GM12891 (cell line): ENCODE measurements at places on chromosomes 2 and 18.

- no peak for DNase-seq
Measured at GRCh38 chr2:94979406-94980375, 45.8 kb upstream of the MAL start.

DNA sequence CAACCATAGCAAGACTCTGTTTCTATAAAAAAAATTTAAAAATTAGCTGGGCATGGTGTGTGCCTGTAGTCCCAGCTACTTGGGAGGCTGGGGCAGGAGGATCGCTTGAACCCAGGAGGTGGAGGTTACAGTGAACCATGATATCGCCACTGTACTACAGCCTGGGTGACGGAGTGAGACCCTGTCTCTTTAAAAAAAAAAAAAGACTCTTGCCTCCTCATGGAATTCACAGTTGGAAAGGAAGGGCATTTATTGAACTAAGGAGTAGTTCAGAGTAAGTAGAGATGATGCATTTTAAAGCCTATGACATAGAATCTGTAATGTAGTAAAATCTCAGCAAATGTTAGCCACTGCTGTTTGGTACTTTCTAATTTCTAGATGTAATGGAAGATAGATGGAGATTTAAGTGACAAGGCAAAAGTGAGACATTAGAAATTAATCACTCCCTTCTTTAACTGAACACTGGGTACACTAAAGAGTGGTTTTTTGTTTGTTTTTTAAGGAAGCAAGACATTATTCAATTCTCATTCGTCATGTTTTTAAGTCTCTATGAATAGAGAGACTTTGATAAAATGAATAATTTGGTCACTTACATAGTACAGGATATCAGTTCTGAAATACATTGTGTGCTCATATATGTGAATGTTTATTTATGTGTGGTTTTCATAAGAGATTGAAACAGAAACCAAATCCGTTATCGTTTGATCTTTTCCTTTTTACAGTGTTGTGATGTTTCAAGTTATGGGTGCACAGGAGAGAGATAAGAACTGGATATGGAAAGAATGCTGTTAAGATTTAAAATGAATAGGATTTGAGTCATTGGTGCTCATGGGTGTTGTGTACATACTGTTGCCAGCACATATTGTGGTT is 186.1 kb upstream of the STON1 start:
- DNase-seq: no peak

DNA sequence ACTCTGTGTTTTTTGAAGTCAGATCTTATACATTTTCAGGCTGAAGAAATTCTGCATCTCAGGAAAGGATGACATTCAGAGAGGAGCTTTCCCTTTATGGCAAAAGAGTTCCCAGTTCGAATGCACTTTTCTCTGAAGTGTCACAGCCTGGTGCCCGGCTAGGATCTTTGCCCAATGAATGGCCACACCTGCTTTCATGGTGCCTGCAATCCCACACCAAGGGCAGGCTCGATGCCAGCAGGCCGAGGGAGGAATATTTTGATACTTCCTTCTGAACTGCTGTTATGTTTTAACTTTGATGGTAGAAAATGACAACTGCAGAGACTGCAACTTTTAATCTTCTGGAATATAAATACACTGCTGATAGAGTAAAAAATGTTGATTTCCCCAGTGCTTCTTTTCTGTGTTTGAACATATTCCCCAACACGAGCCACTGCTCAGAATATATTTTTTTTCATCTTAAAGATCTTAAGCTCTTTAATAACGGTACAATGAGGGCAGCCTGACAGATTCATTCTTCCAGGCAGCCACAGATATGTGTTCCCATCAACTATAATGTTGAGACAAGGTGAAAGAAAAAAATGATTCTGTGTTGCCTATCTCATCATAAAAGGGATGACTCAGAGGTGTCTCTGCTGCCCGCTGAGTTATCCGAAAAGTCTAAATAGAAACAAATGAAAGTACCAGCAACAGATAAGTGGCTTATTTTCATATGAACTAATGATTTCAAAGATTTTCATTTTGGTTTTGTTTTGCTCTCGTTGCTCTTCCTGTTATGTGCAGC is 848.5 kb downstream of the DCDC2C start:
- DNase-seq: no peak

DNA sequence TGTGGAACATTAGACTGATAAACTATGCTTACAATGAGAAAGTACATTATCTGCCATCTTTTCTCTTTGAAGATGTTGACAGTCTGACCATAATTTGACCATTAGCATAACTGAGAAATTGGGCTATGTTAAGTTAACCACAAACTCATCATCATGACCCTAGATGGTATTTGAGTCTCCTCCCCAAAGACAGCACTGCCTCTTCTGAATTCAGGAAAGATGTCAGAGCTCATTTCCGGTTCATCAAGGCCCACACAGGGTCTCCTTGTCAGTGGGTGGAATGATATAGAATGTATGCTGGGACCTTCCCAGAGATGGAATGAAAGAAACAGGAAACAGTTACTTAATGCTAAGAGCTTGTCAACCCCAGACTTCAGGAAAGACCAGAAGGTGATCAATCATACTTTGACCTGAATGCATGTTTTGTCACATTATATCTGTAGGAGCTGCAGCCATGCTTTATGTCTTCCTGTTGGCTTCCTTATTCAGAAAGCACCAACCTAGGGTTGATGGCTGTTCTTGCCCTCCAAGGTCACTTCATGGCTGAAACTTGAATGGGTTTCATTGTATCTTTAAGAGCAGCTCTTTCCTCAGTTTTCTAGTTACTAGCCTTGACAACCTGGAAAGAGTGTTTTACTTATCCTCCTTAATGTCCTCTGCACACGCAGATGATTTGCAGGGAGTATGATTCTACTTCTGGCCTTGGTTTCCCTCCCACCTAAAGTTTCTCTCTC is 99.1 kb upstream of the NEUROD1 start:
- DNase-seq: no peak

GRCh38 chr18:49560624-49561288 is 1.1 kb upstream of the LIPG start:
- DNase-seq: no peak

GRCh38 chr2:232887171-232887850 is 17.2 kb downstream of the SNORC start:
- DNase-seq: no peak

- no peak for DNase-seq
Measured at GRCh38 chr2:18540872-18541271, 19.6 kb downstream of the RDH14 start.

GRCh38 chr2:237942513-237942899 is 24.3 kb upstream of the UBE2F start:
- DNase-seq: no peak

DNA sequence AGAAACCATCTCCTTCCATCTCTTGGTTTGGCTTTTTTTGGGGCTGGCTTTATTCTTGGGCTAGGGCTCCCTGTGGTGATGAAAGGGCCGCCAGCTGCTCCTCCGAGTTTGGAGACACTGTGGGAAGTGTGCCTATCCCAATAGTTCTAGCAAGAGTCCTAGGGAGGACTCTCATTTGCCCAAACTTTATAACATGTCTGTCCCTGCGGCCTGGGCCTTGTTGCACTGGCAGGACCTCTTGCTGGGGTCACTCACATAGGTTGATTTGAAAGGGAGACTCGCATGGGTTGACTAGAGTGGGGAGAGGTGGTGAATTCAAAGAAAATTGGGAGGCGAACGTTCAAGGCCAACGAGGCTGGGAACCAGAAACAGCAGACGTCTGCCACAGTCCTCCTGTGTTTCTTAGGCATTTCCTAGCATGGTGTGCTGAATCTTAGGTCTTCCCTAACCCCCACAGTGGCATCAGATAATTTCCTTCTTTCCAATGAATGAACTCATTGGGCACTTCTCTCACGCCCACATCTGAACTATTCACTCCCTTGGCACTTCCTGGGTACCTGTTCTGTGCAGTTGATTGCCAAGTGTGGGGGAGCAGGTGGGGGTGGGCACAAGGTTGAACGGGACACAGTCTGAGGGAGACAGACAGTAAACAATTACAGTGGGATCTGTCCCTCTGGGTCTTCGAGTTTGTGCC is 26.8 kb downstream of the NIFK start:
- DNase-seq: no peak
